ENCODE measurements at places on chromosomes 1 and 21. TPM values are rescaled to one million over a fixed set of nuclear protein-coding genes. Genes with fewer than 3 reads are reported as not detected.

Gene FAM43B
- 0.62 TPM for total RNA-seq

Gene TRIM58
- 0.81 TPM for total RNA-seq

Gene LYPD8
- total RNA-seq: not detected

- ATAC-seq: no peak
Observed at GRCh38 chr1:177902266-177902665, 67.6 kb downstream of the SEC16B start.

- ATAC-seq: no peak
Observed at GRCh38 chr1:174812016-174812415, 187.7 kb upstream of the CACYBP start.
